ENCODE measurements at places on chromosomes 1 and 21.

- DNase-seq: no peak
These were observed 795 bp downstream of the NGF start for GRCh38 chr1:115337276-115337632.

DNA sequence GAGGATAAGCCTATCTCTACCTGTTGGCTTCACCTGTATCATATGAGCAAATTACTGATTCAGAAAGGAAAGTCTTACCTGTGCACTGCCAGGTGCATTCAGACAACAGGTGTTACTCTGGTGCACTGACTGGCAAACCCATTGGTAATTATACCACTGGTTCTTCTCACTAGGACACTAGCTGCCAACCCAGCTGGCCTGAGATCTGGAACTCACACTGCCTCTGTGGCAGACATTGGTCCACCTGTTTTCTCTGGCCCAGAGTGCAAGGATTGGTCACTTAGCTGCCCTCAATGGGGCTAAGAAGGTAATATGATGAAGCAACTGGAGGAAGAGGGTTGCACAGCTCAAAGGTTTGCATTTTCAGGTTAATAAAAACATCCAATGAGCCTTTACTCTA is 140.2 kb upstream of the DNAH14 start:
- DNase-seq: no peak

- peak; percentile 42 for DNase-seq
These were observed at the start of gene IFI44L for GRCh38 chr1:78619803-78620579. IFI44L (plus strand) TSS chr1:78620448; CDS start chr1:78627916, 7,468 bp downstream.

- DNase-seq: no peak
These were observed 126.7 kb downstream of the TLR5 start for GRCh38 chr1:223016381-223016780.

GRCh38 chr1:156693848-156694689 is 11.3 kb downstream of the CRABP2 start:
- DNase-seq: no peak

DNA sequence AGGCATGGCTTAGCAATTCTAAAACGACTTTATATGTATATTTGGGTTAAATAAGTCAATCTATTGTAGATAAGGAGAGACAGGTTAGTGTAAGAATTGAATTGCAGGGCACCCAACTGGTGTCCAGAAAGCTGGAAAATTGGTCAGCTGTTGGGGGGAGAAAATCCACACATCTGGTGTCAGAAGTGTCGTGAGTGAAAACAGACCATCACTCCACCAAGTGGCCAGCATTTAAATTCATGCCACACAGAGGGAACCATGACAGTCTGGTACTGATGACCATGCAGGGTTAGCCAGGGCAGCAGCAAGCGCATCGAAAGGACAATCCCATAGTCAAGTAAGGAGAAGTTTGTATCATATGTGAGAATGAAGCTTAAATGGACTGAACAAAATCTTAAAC is 11.7 kb downstream of the LAX1 start:
- DNase-seq: no peak

- DNase-seq: no peak
These were observed 67.6 kb upstream of the LRRC8B start for GRCh38 chr1:89457046-89457445.

- DNase-seq: no peak
These were observed 116.0 kb upstream of the KCNJ6 start for GRCh38 chr21:38032082-38032801.

DNA sequence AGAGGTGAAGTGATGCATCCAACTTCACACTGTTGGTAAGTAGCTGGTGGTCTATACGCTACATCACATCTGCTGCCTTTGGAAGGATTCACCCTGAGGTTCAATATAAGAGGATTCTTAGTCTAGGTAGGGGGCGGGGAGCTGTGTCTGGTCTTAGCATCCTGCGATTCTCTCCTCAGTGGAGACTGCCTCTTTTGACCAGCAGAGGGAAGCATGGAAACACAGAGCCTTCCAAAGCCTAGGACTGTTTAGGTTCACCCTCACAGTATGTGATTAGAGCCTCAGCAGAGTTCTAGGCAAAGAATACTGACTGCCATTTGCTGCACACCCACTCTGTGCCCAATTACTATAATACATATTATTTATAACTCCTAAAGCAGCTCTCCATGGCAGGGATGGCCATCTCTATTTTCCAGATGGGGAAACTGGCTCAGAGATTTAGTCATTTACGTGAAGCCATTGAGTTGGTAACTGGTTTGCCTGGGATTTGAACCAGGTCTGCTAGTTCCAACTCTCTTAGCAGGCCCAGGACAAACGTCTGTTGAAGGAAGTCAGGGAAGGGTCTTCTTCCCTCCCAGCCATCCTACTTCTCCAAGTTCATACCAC is 28.9 kb upstream of the EFCAB14 start:
- DNase-seq: no peak

- DNase-seq: no peak
These were observed 83.1 kb upstream of the IRF2BP2 start for GRCh38 chr1:234692966-234693580.

All from stimulated activated CD4-positive, alpha-beta T cell treated with anti-CD3 and anti-CD28 coated beads, Interleukin-2, amount 100 ng/mL, for 48 hours (primary cell).